Activated CD4-positive, alpha-beta T cell treated with anti-CD3 and anti-CD28 coated beads for 24 hours (primary cell): ENCODE measurements at places on chromosomes 4 and X.

- DNase-seq: no peak
Measured at GRCh38 chrX:926070-926469, 286.4 kb downstream of the CRLF2 start.

DNA sequence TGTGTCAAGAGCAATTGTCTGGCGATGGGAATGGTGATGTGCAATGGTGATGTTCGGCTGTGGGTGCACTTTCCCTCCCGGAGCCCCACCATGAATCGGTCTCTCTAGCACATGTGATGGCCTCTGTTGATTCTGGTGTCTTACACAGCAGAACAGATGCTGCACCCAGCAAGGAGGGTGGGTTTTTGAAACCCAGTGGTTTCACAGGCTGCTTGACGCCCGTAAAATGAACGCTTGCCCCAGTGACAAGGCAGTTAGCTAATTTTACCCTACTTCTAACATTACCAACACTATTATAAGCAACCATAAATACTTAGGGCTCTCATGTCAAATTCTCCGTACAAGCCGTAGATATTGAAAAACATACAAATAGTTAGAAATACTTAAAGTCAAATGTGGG, 5.9 kb upstream of the ANOS1 start:
- DNase-seq: no peak

DNA sequence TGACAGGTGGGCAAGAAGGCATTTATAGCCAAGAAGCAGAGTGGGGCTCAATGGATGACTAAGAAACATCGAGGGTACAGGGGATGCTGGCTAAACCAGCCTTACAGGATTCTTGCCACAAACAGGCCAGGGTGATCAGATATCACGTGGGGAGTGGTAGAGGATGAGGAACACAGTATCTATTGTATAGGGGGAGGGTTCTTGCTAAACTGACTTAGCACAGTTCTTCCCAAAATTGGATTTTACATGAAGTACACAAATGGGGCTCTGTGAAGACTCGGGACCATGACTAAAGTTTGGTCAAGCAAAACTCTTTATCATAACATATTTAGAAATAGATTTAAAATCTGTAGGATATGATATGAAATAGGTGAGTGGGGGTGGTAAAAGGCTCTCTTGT, 144.0 kb upstream of the ATOH1 start:
- DNase-seq: no peak

GRCh38 chrX:40005292-40006011, 92.3 kb downstream of the BCOR start:
- no peak for DNase-seq

DNA sequence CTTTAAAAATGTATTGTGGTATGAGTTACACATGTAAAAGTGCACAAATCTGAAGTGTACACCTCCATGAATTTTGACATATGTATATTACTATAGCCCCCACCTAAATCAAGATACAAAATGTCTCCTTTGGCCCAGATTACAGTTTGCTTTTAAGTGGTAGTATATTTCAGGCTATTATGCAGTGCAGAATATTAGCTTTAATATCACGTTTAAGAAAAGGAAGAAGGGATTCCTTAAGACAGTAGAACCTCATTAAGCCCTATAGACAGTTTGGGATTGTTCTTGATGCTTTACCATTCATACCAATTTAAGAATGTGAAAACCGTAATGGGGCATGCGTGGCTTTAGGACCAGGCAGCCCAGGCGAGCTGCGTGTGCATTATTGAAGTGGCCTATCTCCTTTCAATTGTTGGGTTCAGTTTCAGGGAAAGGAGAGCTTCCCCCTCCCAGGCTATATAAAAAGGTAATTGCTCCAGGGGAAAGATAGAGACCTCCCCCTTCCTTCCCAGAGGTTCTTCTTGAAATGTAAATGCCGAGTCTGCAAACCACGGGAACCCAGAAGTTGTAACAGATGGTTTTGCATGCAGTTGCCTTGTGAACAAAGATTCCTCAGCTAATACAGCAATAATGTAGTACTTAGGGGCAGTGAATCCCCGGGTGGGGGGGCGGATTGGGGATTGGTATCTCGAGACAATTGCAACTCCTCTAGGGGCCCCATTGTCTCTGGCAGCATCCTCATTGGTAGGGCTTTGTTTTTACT, 106.1 kb downstream of the UCHL1 start:
- DNase-seq: no peak

GRCh38 chrX:66126662-66127061, 37.4 kb upstream of the HEPH start:
- no peak for DNase-seq

GRCh38 chr4:30744957-30745640, 24.9 kb downstream of the PCDH7 start:
- DNase-seq: no peak

GRCh38 chr4:80094191-80094590, 21.2 kb upstream of the ANTXR2 start:
- no peak for DNase-seq

DNA sequence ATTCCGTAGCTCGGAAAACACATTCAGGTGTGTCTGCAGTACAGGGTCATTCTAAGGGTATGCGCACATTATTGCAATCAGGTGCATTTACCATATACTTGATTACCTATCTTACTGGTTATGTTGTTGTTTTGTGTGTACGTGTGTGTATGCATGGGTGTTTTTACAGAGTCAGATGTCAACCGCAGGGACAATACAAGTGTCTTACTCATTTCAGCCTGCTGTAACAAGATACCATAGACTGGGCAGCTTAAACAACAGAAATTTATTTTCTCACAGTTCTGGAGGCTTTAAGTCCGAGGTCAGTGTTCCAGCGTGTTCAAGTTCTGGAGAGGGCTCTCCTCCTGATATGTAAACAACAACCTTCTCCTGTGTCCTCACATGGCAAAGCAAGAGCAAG, 316.7 kb downstream of the DMD start:
- no peak for DNase-seq

GRCh38 chr4:42906341-42906740, 13.8 kb downstream of the GRXCR1 start:
- no peak for DNase-seq

- no peak for DNase-seq
Measured at GRCh38 chrX:111880735-111881134, 4.8 kb downstream of the TRPC5OS start.

- no peak for DNase-seq
Measured at GRCh38 chrX:72051589-72051988, 80.1 kb downstream of the RTL5 start.

GRCh38 chr4:3091464-3091863, 17.0 kb downstream of the HTT start:
- DNase-seq: no peak

GRCh38 chrX:119442286-119442685, 26.0 kb upstream of the SLC25A5 start:
- DNase-seq: no peak

GRCh38 chr4:56654238-56654632, 26.9 kb downstream of the HOPX start:
- no peak for DNase-seq

DNA sequence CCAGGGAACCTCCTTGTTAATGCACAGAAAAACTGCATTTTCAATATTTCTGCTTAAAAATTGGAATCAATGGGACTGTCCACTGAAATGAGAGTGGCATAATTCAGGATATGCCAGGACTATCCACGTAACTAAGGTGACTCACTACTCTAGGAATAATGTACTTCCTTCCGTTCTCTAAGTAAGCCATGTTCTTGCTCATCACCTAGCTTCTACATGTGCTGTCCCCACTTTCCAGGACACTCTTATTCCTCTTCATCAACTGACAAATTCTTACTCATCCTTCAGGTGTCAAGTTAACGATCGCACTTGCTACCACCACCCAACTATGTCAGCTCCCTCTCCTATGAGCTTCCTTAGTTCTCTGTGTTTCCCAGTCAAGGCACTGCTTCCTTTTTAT, 342.8 kb upstream of the F9 start:
- DNase-seq: no peak

- no peak for DNase-seq
Measured at GRCh38 chr4:87697272-87697671, 47.2 kb downstream of the DMP1 start.

- DNase-seq: no peak
Measured at GRCh38 chr4:175560604-175561003, 251.5 kb downstream of the GPM6A start.

GRCh38 chr4:27791640-27792039, 931.0 kb downstream of the STIM2 start:
- no peak for DNase-seq

- no peak for DNase-seq
Measured at GRCh38 chrX:69362856-69363255, 141.3 kb upstream of the NALF2 start.
